ENCODE measurements at places on chromosomes 7 and 10.

GRCh38 chr10:46520941-46521340 lies 35.5 kb downstream of the GPRIN2 start:
- no peak for DNase-seq

GRCh38 chr7:47875998-47876744 lies 72.1 kb downstream of the PKD1L1 start:
- DNase-seq = no peak

GRCh38 chr7:42934291-42934690 lies 2.1 kb downstream of the MRPL32 start:
- no peak for DNase-seq

- no peak for DNase-seq
Observed at GRCh38 chr7:100034871-100035510, 14.6 kb upstream of the ZSCAN21 start.

DNA sequence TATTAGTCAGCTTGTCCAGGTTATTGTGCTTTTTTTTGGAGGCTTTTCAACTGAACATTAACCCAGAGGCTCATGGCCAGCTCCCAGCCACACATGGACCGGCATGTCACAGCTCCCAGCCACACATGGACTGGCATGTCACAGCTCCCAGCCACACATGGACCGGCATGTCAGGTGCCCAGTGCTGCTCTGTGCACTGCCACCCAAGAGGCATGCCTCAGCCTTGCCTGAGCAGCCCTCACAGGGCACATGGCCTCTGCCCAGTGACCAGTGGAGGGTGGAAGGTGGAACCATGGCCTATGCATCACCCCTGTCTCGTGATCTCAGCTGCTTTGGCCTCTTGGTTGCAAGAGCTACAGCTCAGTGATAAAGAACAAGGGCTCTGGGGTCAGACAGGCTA lies 119.8 kb downstream of the OAT start:
- DNase-seq = no peak

DNA sequence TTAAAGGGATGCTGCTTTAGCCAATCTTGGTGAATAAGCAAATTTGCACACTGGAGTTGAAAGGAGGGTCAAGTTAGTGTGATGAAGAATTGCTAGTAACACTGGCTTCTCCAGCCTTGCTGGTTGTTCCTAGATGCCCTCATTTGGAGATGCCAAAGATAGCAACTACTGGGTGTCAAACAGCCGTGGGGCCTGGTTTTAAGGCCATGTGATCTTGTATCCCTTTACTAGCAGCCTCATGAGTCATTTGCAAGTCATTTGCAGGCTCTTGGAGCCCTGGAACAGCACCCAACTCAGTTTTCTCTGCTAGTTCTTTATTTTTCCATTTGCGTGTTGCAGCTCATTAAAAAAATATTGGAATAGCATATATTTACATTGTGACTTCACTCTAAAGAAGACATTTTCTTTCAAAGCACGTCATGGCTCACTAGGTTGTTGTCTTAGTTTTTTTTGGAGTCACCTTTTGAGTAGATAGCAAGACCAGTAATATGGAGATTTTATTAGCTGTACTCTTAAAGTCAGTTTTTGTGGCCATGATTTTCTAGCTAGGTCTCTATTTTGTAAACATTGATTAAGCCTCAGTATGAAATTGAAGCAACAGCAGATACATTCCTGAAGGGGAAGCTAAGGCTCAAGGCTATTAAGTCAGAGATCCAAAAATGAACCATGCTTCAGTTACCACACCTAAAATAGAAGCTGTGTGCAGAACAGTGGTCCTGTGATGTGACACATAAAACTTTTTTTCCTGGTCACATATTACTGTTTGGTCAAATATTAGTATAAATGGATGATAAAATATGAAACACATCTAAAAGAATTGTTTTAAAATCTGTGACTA lies 1.3 kb downstream of the LSMEM1 start:
- peak; percentile 40 for DNase-seq

- DNase-seq = no peak
Observed at GRCh38 chr7:22195397-22196172, 161.4 kb downstream of the RAPGEF5 start.

GRCh38 chr10:10722422-10722821 lies 295.2 kb upstream of the CELF2 start:
- no peak for DNase-seq

DNA sequence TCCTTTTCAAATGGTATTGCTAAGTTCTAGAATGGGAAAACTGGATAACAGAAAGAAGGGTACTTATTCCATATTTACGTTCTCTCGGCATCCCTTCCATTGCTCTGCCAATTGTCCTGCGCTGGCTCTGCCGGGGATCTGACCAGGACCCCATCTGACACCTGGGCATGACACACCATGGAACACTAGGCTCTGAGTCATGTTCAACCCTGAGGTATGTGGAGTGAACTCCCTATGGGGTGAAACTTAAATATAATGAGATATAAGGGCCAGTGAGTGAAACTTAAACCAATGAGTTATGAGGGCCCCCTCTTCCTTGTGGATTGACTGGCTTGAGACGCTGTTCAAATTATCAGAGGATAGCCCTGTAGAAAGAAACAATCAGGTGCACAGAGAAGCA lies 55.1 kb upstream of the ZEB1 start:
- no peak for DNase-seq

DNA sequence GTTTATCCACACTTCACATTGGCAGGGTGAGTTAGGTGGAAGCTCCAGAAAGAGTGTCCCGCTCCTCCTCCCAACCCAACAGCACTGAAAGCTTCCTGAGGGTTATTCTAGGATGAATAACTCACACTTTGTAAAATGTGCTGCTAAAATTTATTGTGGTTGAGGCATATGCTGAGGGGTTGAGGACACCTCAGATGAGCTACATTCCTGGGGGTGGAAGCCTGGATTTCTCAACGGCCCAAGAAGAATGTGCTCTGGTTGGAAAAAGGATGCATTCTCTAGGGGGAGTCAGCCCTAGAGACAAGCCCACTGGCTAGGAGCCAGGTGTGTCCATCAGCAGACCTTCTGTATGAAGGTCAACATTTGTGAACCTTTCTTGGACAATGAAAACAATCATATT lies 91.5 kb upstream of the PDE1C start:
- DNase-seq = no peak

GRCh38 chr10:72088889-72089575 lies 681 bp upstream of the SPOCK2 start:
- no peak for DNase-seq

DNA sequence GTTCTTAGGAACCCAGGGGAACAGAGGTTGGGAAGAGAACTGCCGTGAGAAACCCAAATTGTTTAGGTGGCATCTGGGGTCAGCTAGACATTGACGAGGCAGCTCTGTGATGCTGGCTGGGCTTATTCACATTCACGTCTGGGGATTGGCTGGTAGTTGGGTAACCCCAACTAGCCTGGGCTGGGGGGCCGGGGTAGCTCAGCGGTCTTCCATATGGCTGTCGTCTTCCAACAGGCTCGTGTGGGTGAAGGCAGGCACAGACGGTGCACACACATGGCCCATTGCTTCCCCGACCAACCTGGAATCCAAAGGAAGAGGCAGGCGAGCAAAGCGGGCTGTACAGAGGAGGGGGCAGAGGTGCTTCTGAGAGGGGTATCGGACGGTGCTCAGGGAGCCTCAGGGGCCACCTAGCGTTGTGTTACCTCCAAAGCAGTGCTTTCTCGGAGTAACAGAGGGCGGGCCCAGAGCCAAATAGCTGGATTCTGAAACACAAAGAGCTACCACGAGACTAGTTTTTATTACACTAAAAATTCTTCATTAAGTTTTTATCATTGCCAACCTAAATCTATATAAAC lies 34.5 kb downstream of the MKI67 start:
- DNase-seq = no peak

GRCh38 chr7:115226410-115226809 lies 304.5 kb downstream of the MDFIC start:
- DNase-seq = no peak

GRCh38 chr10:76984559-76985443 lies 652.8 kb downstream of the KCNMA1 start:
- DNase-seq = peak; percentile 75

DNA sequence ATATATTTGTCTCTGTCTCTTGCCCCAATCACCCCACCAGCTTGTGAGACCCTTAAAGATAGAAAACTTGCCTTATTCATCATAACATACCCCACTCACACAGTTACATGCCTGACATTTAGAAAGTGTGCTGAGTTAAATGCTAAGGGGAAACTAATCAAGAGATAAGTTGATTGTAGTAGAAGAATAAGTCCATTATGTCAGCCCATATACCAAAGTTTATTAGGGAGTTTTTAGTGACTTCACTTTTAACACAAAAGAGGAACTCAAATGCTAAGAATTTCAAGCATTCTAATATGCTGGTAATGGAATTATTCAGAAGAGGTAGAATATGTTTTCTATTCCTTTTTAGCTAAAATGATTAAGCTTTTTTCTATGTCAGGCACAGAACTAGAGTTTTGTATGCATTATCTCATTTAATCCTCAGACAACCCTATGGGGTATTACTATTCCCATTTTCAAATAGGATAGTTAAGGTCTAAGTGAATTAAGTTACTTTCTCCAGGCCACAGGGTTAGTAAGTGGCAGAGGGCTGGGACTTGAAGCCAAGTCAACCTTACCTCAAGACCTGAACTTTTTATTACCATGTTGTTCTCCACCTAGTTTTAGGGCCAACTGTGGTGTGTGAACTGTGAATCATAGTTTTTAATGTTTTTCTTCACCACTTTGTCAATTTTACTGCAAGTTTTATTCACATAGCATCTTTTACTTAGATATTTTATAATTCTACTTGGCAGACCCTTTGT lies 19.6 kb downstream of the ASAH2 start:
- DNase-seq = no peak

GRCh38 chr10:132712743-132713142 lies 73.2 kb downstream of the NKX6-2 start:
- DNase-seq = no peak

DNA sequence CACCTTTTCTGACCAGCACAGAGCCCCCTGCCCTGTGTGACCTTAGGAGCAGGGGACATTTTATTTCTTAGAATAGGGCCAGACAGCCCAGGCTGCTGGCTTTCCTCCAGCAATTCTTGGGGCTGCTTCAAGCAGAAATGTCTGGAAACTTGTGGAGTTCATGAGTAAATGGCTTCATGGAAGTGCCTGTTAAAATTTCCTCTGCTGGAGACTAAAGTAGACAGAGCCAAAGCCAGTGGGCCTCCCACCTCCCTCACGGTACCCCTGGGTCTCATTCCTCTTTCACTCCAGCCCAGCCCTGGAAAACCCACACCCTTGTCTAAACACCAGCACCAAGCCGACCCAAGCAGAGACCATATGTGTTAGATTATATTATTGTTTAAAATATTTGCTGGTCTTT lies 505.5 kb upstream of the ZMIZ1 start:
- DNase-seq = no peak

DNA sequence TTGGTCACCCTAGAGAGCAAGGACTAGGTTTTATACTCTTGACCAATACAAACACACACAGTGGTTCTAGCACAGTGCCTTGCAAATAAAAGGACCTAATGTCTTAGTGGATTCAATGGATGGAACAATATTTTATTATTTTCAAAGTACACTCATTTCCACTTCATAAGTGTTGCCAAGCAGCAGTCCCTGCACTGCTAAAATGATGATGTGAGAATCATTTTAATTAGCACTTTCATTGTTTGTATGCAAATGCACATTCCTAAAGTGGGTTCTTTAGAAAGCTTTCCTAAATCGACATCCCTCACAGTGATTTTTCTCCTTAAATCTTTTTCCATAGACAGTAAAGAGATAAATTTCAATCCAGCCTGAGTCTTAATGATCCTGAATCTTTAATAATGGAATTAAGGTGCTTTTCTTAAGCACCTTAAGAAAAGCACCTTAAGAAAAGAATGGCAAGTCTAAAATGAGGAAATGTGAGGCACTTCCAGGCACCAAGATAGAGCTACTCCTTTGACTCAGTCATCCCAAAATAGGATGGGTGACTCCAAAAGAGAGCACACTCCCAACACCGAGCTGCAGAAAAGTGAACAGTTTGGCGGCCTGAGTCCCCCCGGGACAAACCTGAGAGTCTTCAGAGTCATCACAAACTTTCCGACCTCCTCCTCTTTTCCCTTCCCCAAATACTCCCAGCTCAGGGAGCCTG lies 84.5 kb downstream of the SORBS1 start:
- DNase-seq = no peak

DNA sequence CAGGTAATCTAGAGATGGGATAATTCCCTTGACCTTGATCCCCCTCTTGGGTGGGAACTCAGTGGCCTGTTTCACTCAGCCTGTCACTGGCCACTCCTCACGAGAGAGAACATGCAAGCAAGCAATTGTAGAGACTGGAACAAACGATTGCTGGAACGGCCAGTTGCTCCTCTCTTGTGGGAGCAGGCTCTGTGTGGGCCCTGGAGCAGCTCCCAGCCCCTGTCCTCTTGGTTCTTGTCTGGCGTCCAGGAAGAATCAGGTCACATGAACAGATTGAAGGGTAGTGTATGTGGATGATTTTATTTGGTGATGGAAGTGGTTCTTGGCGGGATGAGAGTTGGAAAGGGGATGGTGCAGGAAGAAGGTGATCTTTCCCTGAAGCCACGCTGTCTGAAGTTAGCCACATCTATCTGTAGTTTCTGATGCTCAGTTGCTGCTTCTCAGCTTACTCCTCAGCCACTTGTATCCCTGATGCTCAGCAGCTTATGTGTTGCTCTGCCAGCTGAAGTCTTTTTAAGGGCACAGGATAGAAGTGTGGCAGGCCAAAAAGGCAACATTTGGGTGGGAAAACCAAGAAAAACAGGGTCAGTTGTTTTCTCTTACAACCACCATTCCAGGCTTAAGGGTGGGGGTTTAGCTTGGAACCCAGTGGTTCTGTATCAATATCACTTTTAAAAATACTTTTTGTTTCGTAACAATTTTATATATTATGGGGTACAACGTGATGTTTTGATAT lies 15.9 kb downstream of the RNF133 start:
- DNase-seq = no peak

DNA sequence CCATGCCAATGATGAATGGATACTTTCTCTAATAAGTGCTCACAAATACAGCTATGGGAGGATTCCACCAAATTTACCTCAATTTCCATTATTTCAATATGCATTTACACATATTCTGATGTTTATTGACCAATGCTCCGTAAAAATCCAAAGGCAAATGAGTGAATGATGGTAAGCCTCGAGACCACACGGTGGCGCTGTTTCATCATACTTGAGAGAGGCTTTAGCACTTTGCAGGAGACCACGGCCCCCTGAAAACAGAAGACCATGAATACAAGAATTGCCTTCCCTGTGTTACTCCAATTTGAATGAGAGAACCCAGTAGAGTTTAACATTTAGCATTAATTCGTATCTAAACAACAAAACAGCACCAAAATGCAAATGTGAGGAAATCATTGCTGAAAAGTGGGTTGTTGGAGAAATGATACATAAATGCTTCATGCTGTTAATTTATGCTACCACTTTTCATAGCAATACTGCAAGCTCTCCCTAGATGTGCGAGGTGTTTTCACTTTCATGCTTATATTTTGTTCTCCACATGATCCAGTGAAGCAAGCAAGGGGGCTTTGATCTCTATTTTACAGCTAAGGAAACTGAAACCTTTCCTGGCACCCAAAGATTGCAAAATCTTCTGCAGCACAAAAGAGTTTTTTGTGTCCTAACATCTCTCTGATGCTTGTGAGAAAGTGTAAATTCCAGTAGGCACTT lies 35.4 kb downstream of the TRIL start:
- DNase-seq = peak; percentile 91

- DNase-seq = no peak
Observed at GRCh38 chr10:124511205-124512039, 49.8 kb downstream of the LHPP start.

- DNase-seq = no peak
Observed at GRCh38 chr7:94512735-94513564, 3.3 kb downstream of the CASD1 start.
